ENCODE measurements at places on chromosomes 7 and 10. TPM values are rescaled to one million over a fixed set of nuclear protein-coding genes. Genes with fewer than 3 reads are reported as not detected.

GRCh38 chr7:133310232-133310862 is 57.5 kb downstream of the EXOC4 start:
- DNase-seq: no peak

DNA sequence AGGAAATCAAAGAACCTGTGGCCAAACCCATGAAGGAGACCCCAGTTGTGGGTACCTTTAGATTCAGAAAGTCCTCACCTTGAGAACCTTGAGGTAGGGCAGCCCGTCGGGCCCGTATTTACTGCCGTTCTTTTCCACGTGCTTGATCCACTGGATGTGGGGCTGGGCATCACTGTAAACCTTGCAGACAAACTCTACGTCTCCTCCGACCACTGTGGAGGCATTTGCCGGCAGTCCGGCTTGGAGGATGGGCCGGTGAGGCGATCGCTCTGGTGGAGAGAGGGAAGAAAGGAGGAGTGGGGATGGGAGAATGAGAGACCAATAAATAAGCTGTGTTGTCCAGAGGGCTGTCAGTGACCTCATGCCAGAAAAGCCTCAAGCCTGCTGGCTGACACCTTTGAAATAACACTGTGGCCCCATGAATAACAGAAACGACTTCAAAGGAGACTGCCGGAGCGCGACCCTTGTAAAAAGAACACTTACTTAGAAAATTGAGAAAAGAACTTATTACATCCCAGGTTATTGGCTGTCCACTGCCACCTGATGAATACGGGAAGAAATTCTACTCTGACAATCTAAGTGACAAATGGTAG is 78.2 kb downstream of the FGFR2 start:
- DNase-seq: no peak

DNA sequence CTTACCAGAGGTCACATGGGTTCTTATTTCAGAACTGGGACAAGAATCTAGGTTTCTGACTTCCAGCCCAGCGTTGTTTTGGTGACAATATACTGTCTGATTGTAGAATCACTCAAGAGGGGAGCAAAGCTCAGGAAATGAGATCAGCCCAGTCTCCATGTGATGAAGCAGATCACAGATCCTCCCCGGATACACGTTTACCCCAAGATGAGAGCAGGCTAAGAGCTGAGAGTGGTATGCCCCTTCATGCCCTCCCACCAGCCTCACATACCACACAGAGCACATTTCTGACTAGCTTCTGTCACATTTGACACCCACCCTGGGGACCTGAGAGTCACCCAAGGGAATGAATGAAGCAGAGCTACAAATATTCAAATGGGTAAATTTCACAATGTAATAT is 27.1 kb upstream of the PRKCQ start:
- DNase-seq: no peak

DNA sequence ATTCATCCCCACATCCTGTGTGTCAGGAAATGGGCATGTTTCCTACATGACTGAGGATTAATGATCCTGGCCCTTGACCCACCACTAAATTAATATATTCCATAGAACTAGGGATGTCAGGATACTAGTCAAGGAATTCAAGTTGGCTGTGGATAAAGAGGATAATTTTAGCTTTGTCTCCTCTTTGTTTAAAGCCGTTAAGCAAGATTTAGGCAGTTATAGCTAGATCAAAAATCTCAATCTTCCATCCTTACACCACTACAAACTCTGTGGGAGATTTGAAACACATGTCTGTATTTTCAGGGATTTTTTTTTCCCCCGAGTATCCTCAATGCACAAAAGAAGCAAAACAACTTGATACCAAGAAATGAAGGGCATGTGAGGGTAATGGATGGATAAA is 417.1 kb downstream of the MAGI2 start:
- no peak for DNase-seq

DNA sequence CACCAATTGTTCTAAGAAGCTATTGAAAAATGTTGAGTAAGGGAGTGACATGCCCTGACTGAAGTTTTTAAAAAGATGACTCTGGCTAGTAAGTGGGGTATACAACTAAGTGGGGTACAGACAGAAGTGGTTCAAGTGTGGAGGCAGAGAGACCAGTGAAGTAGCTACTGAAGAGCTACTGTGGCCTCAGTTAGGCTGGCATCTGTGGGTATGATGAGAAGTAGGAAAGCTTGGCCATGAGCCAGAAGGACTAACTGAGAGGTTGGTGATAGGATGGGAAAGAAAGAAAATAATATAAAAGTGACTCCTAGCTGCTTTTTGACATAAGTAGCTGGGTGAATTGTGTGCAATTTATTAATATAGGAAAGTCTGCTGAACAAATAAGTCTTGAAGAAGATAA is 176.6 kb downstream of the SEMA3D start:
- no peak for DNase-seq

SPDYE5 gene
- not detected for total RNA-seq

LIPK gene
- not detected for total RNA-seq

IDI2 gene
- total RNA-seq: not detected

TSPAN13 gene
- total RNA-seq: 80.8 TPM
